ENCODE measurements at places on chromosomes 1 and 21.

GRCh38 chr1:214700437-214700836 is 97.4 kb downstream of the CENPF start:
- no peak for DNase-seq

DNA sequence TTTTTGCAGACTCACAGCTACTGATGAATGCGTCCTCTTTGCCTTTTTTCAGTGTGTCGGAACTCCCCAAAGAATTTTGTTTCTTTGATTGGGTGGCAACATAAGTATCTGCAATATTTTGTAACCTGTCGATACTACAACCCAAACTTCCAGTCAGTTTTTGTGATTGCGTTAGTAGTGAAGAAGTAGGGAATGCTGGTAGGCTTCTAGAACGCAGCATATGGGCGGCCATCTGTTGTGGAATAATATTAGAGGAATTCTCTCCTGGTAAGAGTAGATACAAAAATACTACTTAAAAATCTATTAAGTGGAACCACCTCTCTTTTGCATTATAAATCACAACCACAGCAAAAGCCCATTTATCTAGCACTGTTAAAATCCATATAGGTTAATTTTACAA is 107.4 kb downstream of the LYST start:
- no peak for DNase-seq

- no peak for DNase-seq
Observed at GRCh38 chr1:214006845-214007244, 19.1 kb downstream of the PROX1 start.

GRCh38 chr1:205284420-205285144 is 37.0 kb downstream of the NUAK2 start:
- peak; percentile 90 for DNase-seq

GRCh38 chr1:30130099-30130498 is 593.3 kb downstream of the MATN1 start:
- no peak for DNase-seq

GRCh38 chr1:73832276-73833181 is 365.4 kb downstream of the LRRIQ3 start:
- DNase-seq = no peak

GRCh38 chr21:43885721-43886120 is 20.7 kb downstream of the AGPAT3 start:
- DNase-seq = peak; percentile 41

- no peak for DNase-seq
Observed at GRCh38 chr1:112761714-112762480, 46.8 kb upstream of the PPM1J start.

DNA sequence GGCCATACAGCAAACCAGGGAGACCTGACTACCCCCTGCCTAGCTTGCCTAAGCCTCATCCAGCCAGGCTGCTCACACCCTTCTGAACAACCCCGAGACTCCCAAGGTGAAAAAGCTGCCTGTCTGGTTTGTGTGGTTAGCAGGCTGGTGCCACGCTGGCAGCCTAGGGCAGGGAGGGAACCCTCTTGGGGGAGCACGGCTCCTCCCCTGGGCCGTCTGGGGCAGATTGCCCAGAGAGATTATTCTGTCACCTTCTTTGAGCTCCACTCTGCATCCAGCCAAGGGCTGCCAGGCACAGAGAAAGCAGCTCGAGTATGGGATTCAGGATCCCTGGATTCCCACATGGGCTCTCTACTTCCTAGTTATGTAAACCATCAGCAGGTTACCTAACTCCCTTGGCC is 27.5 kb upstream of the TCEA3 start:
- DNase-seq = no peak

GRCh38 chr1:234106032-234106431 is 201.6 kb downstream of the SLC35F3 start:
- DNase-seq = no peak

All from natural killer cell treated with Interleukin-12 subunit alpha and Interleukin-12 subunit beta and Interleukin-15 and Interleukin-18, amount 100 ng/mL, for 72 hours (primary cell).